ENCODE measurements at places on chromosomes 5 and 9.

DNA sequence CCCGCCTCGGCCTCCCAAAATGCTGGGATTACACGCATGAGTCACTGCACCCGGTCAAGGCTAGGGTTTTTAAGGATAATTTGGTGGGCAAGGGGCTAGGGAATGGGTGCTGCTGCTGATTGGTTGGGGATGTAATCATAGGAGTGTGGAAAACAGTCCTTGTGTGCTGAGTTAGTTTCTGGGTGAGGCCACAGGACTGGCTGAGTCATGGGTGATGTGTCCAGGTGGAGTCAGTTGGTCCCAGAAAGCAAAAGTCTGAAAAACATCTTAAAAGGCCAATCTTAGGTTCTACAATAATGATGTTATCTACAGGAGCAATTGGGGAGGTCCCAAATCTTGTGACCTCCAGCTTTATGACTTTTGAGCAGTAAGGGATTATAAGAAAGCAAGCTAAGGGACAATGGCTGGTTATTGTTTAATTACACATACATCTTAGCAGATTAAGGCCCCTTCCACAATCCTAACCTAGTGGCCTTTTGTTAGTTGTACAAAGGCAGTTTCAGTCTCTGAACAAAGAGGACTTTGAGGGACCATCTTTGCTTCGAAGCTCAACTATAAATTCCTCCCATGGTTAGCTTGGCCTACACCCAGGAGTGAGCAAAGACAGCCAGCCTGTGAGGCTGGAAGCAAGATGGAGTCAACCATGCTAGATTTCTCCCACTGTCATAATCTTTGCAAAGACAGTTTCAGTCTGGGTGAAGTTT lies 5.5 kb upstream of the AOPEP start:
- no peak for DNase-seq

DNA sequence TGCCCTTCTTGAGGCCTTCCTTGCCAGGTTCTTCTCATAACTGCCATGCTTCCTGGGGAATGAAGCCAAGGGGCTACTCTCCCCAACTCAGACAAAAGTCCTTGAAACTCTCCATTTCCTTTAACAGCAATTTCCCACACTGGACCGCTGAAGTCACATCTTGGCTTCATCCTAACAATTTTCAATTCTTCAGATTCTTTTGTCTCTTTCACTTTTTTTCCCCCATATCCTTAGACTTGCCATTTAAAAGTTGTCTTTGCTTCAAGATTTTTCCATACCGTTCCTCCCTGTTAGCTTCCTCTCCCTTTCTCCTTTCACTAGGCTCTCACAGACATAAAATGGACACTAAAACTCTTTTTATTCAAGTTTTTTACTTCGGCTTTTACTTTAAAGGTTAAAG lies 93.1 kb upstream of the ITGA1 start:
- no peak for DNase-seq

DNA sequence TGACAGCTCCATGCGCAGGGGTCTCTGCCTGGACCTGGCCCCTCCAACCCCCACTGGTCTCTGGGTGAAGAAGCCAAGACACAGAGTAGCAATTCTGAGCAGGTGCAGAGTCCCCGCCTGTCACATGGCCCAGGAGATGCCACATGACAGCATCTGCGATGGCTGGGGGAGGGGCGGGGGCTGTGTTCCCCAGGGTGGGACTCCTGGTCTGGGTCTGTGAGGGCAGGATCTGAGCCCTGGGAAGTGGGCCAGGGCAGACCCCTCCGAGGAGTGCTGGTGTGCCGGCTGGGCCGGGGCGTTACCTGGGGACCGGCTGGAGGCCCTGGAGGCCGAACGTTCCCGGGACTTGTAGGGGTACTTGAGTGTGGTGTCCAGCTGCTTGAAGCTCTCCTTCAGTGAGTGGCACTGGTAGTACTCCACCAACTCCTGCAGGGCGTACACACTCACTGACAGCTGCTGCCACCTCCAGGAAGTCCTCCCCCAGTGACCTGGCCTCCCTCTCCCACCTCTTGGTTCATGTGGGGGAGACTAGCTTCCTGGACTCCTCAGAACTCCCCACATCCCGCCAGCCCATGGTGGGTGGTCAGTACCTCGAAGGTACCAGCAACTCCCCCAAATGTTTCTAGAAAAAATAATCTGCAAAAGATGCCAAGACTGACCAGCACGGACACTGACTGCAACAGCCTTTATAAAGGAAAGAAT lies 32.1 kb upstream of the SARDH start:
- DNase-seq: peak; percentile 61

GRCh38 chr9:370086-370485 lies 155.4 kb downstream of the DOCK8 start:
- DNase-seq: no peak

GRCh38 chr9:71758785-71759184 lies 9.5 kb downstream of the CEMIP2 start:
- no peak for DNase-seq

All from ascending aorta (tissue), 2 donors.